ENCODE measurements at places on chromosomes 1 and 21. TPM values are rescaled to one million over a fixed set of nuclear protein-coding genes. Genes with fewer than 3 reads are reported as not detected.

DNA sequence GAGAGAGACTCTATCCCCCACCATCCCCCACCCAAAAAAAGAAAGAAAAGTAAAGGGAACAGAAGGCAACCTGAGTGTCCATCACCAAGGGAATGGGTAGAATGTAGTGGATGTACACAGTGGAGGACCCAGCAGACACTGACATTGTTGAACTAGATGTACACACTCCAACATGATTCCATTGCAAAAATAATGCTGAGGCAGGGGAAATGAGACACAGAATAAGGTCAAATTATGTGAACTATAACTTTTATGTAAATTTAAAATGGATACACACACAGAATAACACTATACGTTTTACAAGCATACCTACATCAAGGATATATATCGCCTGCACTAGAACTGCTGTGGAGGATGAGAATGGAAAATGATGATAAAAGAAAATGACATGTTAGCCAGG, 34.8 kb downstream of the PTAFR start:
- no peak for DNase-seq

DNA sequence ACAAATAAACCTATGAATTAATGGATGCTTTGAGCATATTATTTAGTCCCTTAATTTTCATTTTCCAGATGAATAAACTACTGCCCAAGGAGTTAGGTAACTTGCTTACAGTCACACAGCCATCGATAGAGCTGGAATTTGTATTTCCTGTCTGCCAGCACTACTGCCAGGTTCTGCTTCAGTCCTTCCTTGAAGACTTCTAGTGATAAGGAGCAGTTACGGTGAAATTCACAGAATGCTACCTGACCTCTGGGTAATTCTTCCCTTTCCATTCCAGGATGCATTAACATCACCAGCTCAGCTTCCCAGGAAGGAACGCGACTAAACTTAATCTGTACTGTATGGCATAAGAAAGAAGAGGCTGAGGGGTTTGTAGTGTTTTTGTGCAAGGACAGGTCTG, 11.2 kb downstream of the CD160 start:
- DNase-seq, result no peak

DNA sequence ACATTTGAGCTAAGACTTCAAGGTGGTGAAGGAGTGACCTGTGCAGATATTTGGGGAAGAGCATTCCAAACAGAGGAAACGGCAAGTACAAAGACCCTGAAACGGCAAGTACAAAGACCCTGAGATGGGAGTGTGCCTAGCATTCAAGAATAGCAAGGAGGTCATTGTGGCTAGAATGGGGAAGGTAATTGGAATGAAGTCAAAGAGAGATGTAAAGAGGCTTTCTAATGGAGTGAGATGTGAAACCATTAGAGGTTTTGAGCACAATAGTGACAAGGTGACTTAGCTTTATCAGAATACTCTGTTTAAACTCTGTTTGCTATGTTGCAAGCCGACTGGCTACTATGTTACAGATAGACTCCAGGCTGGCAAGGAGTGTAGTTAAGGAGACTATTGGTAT, 4.4 kb downstream of the CDC7 start:
- no peak for DNase-seq

DNA sequence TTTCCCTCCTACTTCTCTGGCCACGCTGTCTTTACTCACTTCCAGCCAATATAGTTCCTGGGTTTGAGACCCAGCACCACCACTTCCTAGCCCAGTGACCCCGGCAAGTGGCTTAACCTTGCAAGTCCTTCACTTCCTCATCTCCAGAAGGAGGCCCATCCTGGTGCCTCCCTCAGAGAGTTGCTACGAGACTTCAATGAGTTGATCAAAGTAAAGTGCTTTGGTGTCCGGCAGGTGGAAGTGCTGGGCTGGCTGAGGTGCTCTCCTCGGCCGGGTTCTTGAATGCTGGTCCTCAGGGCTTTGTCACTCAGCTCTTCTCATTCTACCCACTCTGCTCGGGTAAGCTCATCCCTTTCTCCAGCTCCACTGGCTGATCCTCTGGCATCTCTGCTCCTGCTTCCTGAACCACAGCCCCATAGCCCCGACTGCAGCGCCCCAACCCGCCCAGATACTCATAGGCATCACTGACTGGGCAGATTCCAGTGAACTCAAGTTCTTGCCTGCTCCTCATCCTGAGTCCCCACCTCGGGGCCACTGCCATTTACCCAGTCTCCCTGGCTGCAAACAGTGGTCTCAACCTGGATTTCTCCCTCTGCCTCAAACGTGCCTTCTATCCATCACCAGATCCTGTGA, 75.8 kb upstream of the WNT4 start:
- DNase-seq, result no peak

- DNase-seq, result no peak
Measured at GRCh38 chr1:56132520-56132919, 446.8 kb downstream of the PLPP3 start.

DNA sequence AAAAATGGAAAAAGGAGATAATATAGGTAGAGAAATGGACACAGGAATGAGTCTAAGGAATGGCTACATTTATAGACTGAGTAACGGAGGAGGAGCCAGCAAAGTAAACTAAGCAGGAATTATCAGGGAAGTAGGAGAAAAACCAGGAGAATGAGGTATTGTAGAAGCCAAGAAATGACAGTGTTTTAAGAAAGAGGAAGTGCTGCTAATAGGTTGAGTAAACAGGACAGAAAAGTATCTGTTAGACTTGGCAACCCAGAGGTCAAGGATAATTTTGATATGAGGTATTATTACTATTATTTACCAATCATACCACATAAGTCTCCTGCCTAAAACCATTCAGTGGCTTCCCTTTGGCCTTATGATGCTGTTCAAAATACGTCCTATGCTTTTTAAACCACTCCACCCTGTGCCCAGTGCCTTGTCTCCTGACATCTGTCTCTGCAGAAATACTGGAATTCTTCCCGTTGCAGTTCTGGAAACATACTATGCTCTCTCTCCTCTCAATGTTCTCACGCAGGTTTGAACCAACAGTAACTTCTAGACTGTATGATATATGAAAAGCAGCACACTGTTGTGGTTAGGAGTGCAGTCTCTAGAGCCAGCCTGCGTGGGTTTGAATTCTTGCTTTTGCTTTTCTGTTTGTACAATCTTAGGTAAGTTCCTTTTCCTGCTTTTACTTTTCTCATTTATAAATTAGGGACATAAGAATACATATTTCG, 24.6 kb upstream of the NEK7 start:
- DNase-seq, result no peak

DNA sequence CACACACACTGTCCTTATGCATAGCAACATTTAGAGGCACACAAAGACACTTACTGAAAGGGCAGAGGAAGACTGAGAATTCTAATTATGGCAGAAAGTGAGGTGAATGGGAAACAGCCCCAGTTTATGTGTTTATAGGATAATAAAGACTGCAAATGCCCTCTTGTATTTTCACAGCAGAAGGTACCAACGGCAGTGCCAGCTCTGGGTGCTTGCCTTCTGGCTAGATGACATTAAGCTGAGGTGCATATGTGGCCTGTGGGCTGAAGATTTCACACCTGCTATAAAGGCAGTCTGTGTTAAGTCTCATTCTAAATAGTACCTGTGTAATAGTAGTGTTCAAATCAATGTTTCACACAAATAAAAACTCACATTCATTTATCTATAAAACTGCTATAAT, 347.2 kb upstream of the ZRANB2 start:
- DNase-seq, result peak; percentile 32

DNA sequence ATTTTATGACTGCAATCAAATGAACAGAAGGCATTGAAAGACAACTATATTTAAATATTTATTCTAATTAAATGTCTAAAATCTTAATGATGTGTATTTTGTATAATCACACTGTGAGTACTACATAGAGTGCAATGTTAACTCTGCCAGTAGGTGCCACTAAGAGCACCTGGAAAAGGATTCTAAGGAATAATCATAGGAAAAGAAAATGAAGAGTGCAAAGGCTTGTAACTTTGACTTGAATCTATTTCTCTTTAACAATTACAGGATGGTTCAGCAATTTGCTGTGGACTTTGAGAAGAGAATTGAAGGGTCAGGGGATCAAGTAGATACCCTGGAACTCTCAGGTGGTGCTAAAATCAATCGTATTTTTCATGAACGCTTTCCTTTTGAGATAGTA, 200.4 kb downstream of the DNM3 start:
- DNase-seq, result no peak

DNA sequence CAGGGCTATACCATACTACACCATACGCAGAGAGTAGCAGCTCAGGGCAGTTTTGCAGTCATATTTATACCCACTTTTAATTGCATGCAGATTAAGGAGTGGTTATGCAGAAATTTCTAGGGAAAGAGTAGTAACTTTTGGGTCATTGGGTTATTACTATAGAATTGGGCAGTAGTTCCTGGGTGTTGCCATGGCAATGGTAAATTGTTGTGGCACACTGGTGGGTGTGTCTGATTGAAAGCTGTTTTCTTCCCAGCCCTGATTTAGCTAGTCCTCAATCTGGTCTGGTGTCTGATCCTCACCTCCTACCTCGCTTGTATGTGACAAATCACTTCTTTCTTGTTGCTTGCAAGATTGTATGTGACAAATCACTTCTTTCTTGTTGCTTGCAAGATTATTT, 30.5 kb downstream of the CYP4A11 start:
- DNase-seq, result no peak

DNA sequence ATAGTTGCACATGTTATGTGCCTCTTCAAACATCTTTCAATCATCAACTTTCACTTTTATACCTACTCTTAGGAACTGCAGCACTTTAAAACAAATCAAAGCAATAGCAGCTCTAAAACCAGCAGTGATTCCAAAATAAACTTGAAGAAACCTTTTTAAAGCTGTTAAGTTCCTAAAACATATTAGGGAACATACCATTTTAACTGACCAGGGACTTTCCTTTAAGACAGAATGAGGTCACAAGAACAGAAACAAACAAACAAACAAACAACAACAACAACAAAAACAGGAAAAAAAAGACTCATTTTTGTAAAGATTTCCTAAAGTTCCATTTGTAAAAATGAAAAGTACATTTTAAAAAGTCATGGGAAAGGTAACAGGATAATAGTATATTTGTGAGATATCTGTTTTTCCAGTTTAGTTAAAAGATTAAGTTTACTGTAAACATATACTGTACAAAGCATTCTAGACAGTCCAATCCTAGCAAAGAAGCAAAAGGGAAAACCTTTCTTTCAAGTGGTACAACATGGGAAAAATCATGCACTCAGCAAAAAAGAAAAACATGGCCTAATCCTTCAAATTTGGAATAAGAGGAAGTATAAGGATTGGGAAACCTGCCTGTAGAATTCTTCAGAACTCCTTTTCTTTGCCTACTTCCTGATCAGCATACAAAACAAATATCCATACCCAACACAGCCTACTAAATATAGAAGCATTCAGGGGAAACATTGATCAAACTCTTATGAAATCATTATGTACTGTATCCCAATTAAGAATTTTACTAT, 45.5 kb downstream of the EPS15 start:
- no peak for DNase-seq

DNA sequence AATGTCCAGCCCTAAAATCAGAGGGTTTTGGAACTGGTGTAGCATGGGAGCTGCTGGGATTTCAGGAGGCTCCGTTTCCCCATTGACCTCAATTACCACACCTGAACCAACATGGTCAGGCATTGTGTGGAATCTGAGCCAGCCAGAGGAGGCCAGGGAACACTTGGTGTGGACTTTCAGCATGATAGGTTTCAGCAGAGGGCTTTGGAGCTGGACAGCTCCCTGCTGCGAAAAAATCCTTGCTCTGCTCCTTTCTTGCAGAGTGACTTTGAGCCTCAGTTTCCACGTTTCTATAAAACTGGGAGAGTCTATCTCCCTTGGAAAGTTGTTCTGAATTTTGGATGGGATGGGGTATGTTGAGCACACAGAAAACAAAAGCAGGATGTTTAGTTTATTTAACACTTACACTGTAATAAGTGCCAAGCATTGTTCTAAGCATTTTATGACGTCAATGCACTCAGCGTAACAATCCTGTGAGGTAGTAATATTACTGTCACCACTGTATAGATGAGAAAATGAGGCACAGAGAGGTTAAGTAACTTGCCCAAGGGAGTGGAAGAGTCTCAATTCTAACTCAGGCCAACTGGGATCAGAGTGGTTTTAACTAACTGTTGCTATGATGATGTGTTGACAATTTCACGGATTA, 168.0 kb downstream of the GRIK3 start:
- no peak for DNase-seq

- no peak for DNase-seq
Measured at GRCh38 chr21:42027085-42027821, 17.1 kb upstream of the ZBTB21 start.

DNA sequence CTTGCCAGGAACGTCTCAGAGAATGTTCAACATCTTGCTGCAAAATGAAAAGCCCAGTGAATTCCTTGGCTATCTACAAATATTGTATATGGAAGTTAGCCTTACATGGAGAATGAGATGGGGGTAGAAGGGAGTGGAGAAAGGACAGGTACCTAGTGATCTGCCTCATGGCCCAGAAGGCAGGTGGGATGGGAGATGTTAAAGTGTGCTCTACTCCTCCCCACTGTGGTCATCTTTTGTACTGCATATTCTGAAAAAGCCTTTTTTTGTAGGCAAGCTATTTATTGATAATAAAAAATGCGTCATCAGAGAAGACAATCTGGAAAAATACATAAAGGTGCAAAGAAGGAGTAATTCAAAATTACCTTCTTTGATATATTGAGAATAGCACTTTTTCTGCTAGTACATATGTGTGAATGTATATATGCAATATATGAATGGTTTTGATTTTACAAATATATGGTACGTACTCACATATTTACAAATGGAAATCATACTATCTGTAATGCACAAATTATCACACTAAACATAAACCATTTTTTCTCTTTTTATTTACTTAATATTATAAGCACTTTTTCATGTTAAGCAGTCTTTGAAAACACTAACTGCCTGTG, 19.1 kb upstream of the SLC5A9 start:
- no peak for DNase-seq

DNA sequence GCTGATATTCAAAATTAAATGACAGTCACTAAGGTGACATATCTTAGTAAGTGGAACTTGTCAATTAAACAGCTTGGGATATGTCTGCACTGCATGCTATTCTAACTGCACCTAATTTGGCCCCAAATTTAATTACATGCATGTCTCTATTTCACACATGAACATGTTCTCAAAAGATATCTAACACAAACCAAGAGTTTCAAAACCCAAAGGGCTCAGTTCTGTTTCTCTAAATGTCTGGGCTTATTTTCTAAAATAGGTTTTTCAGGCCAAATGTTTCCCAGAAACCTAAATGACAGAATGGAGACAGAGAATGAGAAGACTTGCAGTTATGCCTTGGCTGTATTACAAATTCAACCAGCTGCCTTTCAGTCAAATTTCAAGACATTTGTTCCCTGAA, 11.3 kb downstream of the RAB29 start:
- DNase-seq, result no peak

DNA sequence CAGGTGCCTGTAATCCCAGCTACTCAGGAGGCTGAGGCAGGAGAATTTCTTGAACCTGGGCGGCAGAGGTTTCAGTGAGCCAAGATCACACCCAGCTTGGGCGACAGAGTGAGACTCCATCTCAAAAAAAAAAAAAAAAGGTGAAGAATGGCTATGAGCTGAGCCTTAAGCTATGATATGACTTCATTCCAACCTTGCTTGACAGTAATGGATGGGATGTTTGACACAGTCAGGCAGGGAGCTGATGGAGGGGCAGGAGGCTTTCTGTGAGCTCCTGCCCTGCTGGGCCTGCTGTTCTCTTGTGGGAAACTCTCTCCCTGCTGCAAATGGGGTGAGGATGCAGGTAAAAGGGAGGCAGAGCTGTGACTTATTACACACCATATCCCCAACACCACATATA, 27.6 kb downstream of the NCF2 start:
- no peak for DNase-seq

The SELL gene
- 2.5 TPM for total RNA-seq

The MIXL1 gene
- total RNA-seq, result 0.38 TPM

The HES3 gene
- not detected for total RNA-seq

The SPRR2A gene
- total RNA-seq, result not detected

The SPATA17 gene
- 0.36 TPM for total RNA-seq

The CFHR4 gene
- not detected for total RNA-seq

The PANK4 gene
- total RNA-seq, result 51.6 TPM

The RSPH1 gene
- 4.0 TPM for total RNA-seq
